ENCODE measurements at places on chromosomes 7 and 10. TPM values are rescaled to one million over a fixed set of nuclear protein-coding genes. Genes with fewer than 3 reads are reported as not detected.

The SPDYE9 gene
- total RNA-seq, result 0.07 TPM

The TAS2R16 gene
- not detected for total RNA-seq

The ADIRF gene
- total RNA-seq, result not detected

The SEMA3E gene
- 14.0 TPM for total RNA-seq

The CALCR gene
- total RNA-seq, result 0.07 TPM

The GBX1 gene
- total RNA-seq, result not detected
